Bronchial smooth muscle cell (primary cell): ENCODE measurements at places on chromosomes 5 and 9. TPM values are rescaled to one million over a fixed set of nuclear protein-coding genes. Genes with fewer than 3 reads are reported as not detected.

The HK3 gene
- 0.09 TPM in 1 of 2 replicates, not detected in the other for total RNA-seq

The CTSV gene
- 0.16 and 0.34 TPM in 2 replicates for total RNA-seq

The FYB1 gene
- 0.16 TPM in 1 of 2 replicates, not detected in the other for total RNA-seq

The C9orf153 gene
- total RNA-seq: 0.09 and 0.32 TPM in 2 replicates

The ARHGEF28 gene
- total RNA-seq: 2.5 and 12.3 TPM in 2 replicates

The CCNI2 gene
- 0.09 TPM in 1 of 2 replicates, not detected in the other for total RNA-seq

The GBGT1 gene
- total RNA-seq: 1.3 and 5.7 TPM in 2 replicates

The POU5F2 gene
- total RNA-seq: 0.43 and 0.63 TPM in 2 replicates

The LPAR1 gene
- total RNA-seq: 159 and 450 TPM in 2 replicates

The CARTPT gene
- total RNA-seq: not detected in 2 replicates

The DIPK1B gene
- total RNA-seq: 0.69 and 1.1 TPM in 2 replicates

The FRMD3 gene
- 0.26 and 0.79 TPM in 2 replicates for total RNA-seq

The LCN1 gene
- not detected in 2 replicates for total RNA-seq
